ENCODE measurements at places on chromosomes 3 and 15.

- no peak for DNase-seq
These were observed 128.0 kb upstream of the PROK2 start for GRCh38 chr3:71912839-71913495.

DNA sequence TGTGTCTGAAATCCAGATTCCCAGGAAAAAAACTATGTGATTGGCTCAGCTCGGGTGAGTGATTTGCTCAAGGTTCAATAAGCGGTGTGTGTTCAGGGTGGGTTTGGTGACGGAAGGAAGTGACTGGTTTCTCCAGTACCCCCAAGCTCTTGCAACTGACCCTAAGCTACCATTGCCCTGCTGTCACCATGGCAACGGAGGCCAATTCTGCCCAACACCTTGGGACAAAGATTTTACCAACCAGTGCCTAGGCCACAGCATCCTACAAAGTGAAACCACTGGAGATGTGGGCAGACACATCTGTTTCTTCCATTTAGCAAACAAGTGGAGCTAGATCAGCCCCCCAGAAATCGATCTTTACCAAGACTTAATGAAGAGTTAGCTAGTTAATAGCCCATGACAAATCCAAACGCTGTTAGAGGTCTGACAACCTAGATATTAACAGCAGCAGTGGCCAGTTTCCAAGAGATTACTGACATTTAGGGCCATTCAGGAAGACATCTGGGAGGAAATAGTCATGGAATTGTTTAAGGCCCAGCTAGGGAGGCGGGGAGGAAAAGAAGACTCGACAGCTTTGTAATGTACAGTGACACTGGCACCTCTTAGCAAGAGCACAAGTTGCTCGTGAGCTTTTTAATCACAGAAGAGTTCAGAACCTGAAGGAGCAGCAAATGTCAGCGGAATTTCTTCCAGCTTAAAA is 195.9 kb downstream of the SLCO3A1 start:
- no peak for DNase-seq

DNA sequence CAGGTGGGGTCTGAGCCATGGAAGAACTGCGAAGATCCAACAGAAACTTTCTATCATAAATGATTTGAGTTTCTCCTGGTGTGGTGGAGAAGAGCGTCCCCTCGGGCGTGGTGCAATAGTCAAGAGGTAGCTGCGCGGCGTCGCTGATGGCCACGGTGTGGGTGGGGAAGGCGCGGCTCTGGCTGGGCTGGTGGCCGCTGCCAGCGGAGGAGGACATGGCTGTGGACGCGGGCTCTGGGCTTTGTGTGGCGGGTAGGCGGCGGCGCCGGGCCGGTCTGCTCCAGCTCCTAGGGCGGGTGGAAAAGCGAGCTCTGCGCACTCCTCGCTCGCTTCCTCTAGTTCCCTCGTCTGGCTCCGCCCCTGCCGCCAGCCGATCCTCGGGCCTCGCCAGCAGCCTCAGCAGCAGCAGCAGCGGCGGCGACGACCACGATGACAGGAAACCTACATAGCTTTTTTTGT is 5.9 kb downstream of the STARD9 start:
- peak; percentile 72 for DNase-seq

DNA sequence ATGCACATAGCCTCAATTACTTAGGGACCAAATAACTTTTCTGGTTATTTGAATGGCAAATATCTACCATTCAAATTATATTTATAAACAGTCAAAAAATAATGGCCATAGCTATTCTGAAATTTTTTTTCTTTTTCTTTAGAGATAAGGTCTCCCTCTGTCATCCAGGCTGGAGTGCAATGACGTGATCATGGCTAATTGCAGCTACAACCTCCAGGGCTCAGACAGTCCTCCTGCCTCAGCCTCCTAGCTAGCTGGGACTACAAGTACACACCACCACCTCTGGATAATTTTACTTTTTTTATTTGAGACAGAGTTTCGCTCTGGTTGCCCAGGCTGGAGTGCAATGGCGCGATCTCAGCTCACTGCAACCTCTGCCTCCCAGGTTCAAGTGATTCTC is 16.6 kb downstream of the PPP1R2 start:
- DNase-seq = no peak

DNA sequence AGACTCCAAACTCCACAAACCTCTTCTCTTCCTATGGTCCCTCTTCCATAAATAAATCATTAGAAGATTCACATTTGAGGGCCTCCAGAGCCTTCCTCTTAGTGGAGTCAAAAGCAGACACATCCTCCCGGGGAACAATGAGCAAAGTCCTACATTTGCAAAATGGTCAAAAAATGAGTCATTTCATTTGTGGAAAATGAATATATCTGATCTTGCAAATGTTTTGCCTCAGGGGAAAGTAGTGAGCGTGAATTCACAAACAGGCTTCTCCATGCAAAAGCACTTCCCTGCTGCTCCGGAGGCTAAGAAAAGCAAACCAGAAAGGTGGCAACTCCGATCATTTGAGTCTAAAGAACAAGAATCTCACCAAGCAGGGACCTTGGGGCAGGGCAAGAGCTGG is 86.7 kb upstream of the IQSEC1 start:
- DNase-seq = no peak

DNA sequence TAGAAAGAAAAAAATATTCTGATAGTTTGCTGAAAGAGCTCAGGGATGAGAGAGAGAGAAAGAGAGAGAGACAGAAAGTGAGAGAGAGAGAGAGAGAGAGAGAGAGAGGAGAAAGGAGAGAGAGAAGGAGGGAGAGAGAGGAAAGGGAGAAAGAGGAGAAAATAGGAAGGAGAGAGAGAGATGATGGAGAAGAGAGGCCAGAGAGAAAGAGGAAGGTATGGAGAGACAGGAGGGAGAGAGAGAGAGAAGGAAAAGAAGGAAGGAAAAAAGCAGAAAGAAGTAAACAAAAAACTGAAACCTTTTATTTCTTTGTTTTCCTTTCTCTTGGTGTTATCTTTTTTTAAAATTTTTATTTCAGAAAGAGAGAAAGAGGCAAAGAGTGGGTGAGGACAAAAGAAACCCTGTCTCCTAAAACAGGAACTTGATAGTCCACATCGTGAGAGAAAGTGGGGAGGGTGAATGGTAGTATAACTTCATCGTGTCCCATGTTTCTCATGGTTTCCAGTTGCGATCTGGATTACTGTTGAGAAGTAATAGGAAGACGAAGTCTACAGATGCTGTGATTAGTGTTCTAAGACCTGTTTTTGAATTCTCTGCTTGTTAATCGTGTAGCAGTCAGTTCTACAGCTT is 279.7 kb downstream of the LPP start:
- no peak for DNase-seq

- no peak for DNase-seq
These were observed 843 bp downstream of the CHRNA5 start for GRCh38 chr15:78565951-78566774.

- DNase-seq = no peak
These were observed 139.1 kb downstream of the SAMMSON start for GRCh38 chr3:70138606-70139005.

DNA sequence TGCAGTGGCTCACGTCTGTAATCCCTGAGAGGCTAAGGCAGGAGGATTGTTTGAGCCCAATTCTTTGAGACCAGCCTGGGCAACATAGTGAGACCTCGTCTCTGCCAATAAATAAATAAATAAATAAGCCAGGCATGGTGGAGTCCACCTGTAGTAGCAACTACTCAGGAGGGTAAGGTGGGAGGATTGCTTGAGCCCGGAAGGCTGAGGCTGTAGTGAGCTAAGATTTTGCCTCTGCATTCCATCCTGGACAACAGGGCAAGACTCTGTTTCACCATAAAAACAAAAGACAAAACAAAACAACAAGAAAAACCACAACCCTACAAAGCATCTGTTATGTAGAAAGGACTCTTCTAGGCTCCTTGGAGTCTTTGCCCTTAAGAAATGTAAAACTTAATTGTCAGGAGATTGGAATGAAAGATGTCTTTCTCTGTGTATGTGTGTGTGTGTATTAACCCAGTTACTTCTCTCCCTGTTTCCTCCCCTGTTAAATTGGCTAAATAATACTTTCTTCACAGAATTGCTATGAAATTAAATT is 9.5 kb downstream of the NECTIN3 start:
- DNase-seq = no peak

GRCh38 chr3:156472684-156473083 is 82.2 kb downstream of the SSR3 start:
- no peak for DNase-seq

DNA sequence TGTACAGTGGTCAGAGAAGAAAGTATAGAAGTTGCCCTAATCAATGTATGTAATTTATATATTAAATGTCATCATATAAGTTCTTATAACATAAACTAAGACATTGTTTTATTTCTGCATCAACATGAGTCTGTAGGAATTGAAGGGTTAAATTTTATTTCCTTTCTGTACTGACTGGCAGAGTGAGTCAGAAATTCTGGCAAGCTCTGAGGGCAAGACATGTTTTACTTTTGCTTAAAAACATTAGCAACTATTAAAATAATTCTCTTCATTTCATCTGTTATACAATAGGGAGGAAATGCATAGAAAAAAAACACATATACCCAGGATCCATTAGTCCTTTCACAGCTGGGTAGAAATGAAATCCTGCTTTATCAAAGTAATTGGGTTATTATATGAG is 171.4 kb upstream of the ALCAM start:
- no peak for DNase-seq

DNA sequence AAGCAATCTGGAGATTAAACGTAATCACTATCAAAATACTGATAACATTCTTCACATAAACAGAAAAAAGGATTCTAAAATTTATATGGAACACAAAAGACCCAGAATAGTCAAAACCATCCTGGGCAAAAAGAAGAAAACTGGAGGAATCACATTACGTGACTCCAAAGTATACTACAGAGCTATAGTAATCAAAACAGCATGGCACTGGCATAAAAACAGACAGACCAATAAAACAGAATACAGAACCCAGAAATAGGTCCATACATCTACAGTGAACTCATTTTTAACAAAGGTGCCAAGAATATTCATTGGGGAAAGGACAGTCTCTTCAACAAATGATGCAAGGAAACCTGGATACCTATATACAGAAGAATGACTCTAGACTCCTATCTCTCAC is 621.9 kb upstream of the CCDC54 start:
- DNase-seq = no peak

GRCh38 chr15:95125803-95126202 is 894.4 kb downstream of the MCTP2 start:
- no peak for DNase-seq

- no peak for DNase-seq
These were observed 42.6 kb downstream of the GOLIM4 start for GRCh38 chr3:168053115-168053514.

DNA sequence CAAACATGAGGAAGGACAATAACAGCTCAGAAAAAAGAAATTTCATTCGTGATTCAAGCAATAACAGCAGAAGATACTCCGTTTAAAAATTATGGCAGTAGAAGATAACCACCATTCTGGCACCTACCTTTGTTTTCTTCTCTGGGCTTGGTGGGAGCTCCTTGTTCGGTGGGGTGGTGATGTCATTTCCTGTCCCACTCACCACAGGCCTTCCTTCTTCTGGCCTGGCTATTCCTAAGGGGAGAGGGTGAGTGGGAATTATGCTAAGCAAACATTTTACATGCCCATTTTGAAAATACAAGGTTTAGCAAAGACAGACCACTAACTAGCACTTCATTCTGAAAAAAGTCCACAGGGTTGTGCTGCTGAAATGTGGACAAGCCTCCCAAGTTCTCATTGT is 74.4 kb downstream of the DHX30 start:
- no peak for DNase-seq

DNA sequence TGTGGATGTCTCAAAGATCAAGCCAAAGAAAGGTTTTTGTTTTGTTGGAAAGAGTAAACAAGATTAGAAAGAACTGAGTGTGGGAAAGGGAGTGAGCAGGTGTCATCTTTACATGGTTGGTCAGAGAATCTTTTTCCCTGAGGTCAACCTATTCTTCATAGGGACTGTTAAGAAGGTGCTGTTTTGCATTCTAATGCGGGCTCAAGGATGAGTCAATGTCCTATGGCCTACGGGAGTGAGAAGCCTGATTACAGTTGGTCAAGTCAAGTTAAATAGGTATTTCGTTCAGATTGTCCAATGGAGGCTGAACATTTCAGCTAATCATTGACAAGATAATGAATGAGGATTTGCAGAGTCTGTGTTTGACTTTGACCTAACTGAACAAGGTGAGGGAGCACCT is 491.2 kb upstream of the PDZRN3 start:
- no peak for DNase-seq

DNA sequence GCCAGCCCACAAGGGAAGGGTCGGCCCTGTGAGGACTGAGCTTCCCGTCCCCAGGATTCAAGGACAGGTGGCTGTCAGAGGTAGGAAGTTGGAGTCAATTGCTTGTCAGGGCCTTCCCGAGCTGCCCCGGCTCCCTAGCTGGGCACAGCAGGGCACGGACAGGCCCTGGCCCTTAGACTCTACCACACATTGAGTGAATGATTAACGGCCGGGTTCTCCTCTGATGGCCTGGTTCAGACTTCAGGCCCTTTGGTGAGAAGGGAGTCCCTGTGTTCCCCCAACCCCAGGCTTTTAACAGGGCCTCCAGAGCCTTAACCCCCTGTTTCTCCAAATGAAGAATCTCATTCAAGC is 16.4 kb upstream of the FGD5 start:
- no peak for DNase-seq

DNA sequence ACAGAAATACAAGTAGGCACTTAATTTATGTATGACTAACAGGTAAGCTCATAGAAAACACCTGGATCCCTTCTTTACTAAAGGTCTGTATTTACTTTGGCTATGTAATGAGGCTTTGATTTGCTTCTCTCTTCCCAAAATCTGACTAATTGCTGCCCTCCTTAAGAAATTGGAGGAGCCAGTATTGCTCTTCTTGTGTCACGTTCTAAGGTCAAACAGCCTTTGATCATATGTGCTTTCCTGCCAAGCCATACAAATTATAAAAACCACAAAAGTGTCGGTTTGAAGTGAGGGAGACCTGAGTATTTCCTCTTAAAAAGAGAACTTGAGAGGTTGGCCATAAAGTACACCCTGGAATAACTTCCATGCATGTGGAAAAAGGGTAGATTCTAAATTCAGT is 112.1 kb upstream of the MB21D2 start:
- DNase-seq = no peak

GRCh38 chr15:99953886-99954285 is 220.6 kb upstream of the LYSMD4 start:
- no peak for DNase-seq

GRCh38 chr3:191802671-191803070 is 341.7 kb downstream of the PYDC2 start:
- DNase-seq = no peak

DNA sequence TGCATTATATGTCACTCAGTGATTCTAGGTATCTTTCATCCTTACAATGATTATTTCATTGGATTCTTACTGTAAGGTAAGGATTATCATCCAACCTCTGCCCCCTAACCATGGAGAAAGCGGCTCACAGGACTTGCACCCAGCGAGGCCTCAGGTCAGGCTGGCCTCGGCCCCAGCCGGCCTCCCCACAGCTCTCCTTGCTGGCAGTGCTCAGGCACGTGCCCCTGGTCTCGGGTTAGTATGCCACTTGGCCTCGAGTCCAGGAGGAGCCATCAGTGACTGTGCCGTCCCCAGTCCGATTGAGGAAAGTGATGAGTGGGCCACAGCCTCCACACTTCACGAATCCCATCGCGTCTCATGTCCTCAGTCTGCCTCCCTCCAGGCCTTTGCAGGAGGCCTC is 35.7 kb upstream of the GABRG3 start:
- no peak for DNase-seq
